Suppressor macrophage treated with lipopolysaccharide for 4 hours (primary cell): ENCODE measurements at places on chromosomes 1 and 21.

- peak; percentile 77 for DNase-seq
Observed at GRCh38 chr1:17419626-17420328, 19.7 kb downstream of the RCC2 start.

GRCh38 chr1:19636065-19636464 is 8.0 kb upstream of the NBL1 start:
- no peak for DNase-seq

DNA sequence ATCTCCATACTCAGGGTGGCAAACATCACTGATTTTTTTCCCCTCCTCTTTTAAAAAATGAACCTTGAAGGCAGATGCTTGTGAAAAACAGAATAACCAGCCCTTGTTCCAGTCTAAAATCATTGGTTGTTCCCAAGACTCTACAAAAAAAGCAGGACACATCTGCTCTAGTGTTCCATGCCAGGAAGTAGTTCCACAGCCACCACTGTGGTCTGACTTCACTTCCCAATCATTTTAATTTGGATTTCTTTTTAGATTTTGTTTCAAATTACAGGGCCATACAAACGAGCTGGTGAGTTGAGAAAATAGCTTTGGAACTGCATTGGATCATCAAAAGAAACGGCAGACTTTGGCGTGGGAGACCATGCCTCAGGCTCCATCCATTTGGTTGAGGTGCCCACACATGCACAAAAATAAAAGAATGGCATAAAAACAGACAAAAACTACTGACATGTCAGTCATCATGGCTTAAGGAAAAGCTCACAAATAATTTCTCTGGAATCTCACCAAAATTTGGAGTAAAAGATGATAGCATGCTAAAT is 210.0 kb downstream of the GABPA start:
- no peak for DNase-seq

GRCh38 chr1:178497903-178498478 is 1.2 kb upstream of the CLEC20A start:
- no peak for DNase-seq

- no peak for DNase-seq
Observed at GRCh38 chr1:214966346-214966745, 116.2 kb upstream of the KCNK2 start.
